Stimulated activated naive CD4-positive, alpha-beta T cell (primary cell): ENCODE measurements at places on chromosomes 11 and 22.

GRCh38 chr11:15851051-15851498 is 505.3 kb downstream of the SOX6 start:
- no peak for DNase-seq

GRCh38 chr11:8800520-8801110 is 110.4 kb upstream of the AKIP1 start:
- DNase-seq, result no peak

GRCh38 chr11:74672956-74673692 is 58.1 kb downstream of the CHRDL2 start:
- no peak for DNase-seq

DNA sequence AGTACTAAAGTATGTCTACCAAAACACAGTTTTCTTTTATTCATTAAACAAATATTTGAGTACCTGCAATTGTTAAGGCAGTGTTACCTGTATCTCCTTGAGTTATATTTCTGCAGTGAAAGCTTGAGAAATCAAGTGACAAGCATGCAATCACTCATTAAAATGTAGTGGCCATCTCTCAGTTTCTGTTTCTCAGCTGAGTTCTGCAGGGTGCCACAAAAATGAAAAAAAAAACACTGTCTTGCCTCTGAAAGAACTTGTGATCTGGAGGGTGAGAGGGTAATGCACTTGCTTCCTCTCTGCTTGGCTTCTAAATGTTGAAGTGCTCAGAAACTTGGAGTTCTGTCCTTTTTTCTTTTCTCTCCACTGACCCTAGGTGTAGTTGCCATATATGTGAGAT is 6.8 kb downstream of the QSER1 start:
- DNase-seq, result no peak

- DNase-seq, result no peak
Observed at GRCh38 chr11:63462137-63462536, 28.8 kb downstream of the PLAAT5 start.

DNA sequence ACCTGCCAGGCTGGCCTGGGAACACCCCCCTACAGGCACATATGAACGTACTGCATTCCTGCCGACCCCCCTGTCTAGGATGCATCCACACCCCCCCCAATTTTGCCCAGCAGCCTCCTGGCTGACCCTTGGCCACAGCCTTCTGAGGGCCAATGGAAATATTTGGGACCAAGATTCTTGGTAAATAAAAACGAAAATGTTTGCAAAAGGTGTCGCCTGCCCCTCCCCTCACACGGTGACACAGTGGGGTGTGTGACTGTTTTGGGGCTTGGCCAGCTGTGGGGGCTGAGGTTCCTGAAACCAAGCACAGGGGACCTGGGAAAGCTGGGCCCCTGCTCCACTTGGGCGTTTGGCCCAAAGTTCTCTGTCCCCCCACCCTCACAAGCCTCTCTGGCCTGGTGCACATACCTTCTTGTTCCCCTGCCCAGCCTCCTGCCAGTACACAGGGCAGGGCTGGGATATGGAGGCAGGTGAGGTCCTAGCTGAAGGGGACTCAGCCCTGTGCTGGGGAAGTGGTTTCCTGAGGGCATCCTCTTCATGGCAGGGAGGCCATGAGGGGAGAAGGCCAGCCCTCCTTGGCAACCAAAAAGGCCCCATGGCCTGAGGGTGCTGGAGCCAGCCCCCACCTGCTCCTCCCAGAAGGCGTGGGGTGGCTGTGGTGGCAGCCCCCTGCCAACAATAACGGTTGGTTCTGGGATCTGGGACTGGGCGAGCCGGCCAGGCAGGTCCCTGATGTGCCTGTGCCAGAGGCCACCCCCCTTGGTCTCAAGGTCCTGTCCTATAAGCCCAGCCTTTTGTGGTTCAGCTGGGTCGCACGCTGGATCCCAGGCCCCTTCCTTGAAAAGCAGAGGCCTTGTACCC is 2.1 kb upstream of the CRACR2B start:
- DNase-seq, result no peak

GRCh38 chr11:115290479-115290878 is 213.7 kb downstream of the CADM1 start:
- DNase-seq, result no peak

- DNase-seq, result no peak
Observed at GRCh38 chr11:119780222-119780953, 51.4 kb upstream of the NECTIN1 start.

DNA sequence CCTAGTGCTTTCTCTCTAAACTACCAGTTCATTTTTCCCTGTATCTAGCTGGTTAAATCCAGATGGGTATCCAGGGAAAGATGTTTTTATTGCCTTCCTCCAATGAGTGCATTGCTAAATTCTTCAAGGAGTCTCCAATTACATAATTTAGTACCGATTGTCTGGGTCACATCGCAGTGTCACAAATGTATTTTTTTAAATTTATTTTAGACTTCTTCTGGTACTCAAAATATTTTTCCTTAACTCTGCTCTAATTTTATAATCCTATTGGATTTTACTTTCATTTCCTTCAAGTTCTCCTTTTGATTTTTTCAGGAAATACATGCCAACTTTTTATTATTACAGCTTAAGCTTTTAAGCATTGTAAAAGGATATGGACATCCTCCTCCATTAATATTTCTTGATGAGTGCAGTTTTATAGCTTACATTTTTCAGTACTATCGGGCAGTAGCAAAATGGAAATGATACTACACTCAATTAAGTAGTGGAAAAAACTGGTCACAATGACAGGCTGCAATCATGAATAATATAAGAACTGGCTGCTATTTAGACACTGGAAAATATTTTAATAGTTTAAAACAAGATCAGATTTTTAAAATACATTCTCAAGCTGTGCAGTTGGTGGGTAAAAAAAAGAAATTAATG is 20.3 kb downstream of the BBOX1 start:
- DNase-seq, result no peak

DNA sequence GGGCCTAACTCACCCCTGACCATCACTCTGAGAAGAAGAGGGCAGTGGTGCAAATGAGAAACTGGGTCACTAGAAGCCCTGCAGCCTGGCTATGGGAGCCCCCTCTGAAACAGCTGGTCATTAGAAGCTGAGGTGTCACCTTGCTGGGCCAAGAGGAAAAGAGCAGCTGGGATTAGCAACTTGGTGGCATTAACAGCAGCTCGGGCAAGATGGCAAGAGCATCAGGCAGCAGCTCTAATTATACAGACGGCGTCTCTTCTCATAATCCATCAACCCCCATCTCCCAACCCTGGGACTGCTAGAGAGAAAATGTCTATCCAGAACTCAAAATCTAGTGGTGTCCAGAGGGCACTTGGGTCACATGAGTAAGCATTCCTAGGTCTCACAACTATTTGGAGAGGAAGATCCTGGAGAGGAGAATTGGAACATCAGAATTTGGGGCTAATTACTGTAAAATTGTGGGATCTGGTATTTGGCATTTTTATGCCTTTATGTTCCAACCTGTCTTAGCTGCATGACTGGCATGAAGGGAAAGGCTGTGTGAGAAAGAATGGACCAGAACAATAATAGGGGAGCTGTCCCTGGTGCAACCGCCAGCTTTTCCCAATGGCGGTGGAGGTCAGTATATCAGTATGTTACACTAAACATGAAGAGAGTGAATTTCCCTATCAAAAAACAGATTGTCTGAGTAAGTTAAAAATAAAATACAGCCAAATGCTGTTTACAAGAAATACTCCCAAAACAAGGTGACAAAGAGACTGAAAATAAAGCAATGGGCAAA is 7.6 kb upstream of the LMO1 start:
- DNase-seq, result no peak

- DNase-seq, result no peak
Observed at GRCh38 chr22:32572741-32573500, 98.3 kb downstream of the FBXO7 start.

DNA sequence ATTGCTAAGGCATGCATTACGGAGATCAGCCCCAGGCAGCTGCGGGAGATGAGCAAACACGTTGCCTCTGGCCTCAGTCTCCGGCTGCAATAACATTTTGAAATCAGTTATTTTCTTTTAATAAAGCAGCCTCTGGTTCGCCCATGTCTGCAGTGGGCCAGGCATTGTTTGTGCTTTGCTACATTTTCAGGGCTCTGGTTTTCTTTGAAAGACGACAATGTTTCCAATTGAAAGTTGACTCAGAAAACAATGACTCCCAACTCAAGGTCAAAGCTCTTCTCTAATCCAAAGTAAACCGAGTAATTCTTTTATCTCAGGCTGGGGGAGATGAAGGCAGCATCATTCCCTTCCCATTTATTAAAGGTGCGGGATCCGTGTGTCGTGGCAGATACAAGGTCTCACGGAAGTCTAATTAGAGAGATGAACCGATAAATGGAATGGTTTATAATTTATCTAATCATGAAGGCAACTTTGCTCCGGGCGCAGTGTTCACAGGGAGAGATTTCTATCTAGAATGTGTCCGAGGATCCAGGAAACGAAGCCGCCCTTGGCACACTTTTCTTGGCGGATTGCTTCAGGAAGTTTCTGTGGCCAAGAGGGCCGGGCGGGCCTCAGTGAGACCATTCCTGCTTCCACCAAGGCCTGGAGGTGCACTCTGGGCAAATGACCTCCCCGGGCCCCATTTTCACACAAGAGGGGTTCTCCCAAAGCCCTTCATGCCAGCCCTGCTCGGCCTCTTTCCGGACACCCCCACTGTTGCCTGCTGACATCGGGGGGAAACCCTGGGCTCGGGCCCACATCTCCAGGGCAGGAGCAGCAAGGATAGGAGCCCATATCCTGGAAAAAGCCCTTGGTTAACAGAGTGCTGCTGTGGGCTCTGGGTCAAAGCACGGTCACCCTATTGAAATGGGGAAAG is 811.4 kb downstream of the BRD1 start:
- no peak for DNase-seq

- no peak for DNase-seq
Observed at GRCh38 chr22:37343348-37343747, 61.0 kb downstream of the CYTH4 start.

DNA sequence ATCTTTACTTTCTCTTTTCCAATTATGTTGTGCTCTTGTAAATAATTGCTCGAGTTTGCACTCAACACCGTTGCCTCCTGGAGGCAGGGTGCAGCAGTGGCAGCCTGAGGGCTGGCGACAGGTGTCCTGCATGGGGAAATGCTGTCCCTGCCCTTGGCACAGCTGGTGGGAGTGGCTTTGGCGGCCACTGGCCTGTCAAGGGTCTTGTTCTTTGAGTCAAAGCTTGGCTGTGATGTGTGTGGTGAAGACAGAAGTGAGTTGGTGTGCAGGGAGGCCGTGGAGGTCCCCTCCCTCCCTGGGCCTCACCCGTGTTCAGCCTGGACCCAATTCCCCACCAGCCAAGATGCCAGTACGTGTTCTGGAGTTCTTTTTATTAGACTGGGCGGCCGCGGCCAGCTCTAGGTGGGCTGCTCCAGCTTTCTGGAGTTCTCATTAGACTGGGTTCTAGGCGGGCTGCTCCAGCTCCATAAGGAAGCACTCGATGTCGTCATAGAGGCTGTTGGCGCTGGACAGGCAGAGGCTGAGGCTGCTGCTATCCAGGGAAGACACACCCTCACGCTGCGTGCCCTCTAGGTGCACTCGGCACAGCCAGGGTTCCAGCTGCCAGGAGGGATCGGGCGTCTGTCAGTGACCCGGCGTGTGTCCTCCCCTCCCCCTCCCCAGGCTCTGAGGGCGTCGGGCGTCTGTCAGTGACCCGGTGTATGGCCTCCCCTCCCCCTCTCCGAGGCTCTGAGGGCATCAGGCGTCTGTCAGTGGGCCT is 3.4 kb downstream of the IRF7 start:
- no peak for DNase-seq

- no peak for DNase-seq
Observed at GRCh38 chr11:936199-936598, 10.5 kb downstream of the AP2A2 start.

DNA sequence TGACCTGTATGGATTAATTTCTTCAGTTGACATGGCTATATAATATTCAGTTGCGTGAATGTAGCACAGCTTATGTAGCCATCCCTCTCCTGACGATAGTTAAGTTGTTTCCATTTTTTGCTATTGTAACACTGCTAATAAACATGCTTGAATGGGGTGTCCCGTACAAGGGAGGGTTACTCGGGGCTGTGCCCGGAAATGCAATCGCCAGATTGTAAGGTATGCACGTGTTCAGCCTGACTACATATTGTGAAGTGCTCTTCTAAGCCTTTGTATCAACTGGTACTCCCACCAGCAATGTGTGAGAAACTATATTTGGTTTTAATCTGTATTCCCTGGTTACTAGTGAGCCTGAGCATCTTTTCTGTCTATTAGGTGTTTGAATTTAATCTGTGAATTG is 16.1 kb downstream of the ST3GAL4 start:
- no peak for DNase-seq

- DNase-seq, result no peak
Observed at GRCh38 chr22:31609716-31610115, 52.3 kb downstream of the PISD start.

DNA sequence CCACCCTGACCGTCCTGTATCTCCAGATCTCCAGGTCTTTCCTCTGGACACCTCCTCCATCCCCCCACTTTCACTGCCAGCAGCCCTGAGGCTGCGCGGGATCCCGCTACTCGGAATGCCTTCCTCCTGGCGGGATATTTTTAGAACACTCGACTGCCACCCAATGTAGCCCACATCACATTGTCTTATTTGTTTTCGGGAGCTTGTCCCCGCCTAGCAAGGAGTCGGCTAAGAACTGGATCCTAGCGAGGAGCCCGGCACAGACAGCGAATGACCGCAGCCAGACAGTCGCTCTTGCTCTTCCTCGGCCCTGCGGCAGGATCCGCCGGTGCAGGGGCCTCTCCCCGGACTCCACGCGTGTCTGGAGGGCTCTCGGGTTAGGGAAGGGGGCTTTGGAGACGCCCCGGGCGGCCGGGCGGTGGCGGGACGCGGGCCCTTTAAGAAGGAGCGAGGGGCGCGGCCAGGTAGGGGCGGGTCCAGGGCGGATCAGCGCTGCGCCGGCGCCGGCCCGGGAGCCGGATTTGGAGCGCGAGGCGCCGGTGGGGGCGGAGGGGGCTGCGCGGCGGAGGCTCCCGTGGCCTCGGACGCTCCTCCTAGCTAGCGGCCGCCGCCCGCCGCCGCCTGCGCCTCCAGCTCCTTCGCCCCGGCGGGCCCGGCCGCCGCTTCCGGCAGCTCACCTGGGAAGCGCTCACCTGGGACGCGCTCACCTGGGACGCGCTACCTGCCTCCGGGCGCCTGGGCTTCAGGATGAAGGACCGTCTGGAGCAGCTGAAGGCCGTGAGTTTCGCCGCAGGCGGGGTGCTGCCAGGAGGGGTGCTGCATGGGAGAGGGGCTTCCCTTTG is at the start of gene STX3:
STX3 (plus strand) TSS at position 518 of the 842 bp plus-strand sequence; CDS start at position 748, 230 bp downstream.
- DNase-seq, result peak; percentile 50

- DNase-seq, result no peak
Observed at GRCh38 chr11:17471501-17471900, 5.1 kb downstream of the ABCC8 start.

GRCh38 chr11:44835296-44835695 is 108.5 kb downstream of the TSPAN18 start:
- DNase-seq, result no peak

DNA sequence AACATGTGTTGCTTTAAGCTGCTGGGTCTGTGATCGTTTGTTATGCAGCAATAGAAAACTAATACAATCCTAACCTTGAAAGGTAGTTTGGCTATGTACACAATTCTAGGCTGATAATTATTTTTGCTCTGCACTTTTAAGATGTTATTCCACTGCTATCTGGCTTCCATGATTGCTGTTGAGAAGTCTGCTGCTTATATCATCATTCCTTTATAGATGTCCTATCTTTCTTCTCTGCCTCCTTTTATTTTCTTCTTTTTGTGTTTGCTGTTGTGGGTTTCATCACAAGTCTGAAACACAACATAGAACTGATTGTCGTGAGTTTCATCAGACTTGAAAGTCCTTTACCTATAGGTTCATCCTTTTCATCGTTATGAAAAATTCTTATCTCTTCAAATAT is 24.1 kb downstream of the FXYD6 start:
- no peak for DNase-seq
